Right atrium auricular region (tissue), 2 donors: ENCODE measurements at places on chromosomes 11 and 22.

- DNase-seq = no peak
These were observed 10.7 kb upstream of the POLDIP3 start for GRCh38 chr22:42625416-42625815.

GRCh38 chr11:116715383-116715782 lies 57.4 kb downstream of the BUD13 start:
- DNase-seq = no peak

GRCh38 chr22:43976861-43977795 lies 21.9 kb downstream of the SAMM50 start:
- no peak for DNase-seq

DNA sequence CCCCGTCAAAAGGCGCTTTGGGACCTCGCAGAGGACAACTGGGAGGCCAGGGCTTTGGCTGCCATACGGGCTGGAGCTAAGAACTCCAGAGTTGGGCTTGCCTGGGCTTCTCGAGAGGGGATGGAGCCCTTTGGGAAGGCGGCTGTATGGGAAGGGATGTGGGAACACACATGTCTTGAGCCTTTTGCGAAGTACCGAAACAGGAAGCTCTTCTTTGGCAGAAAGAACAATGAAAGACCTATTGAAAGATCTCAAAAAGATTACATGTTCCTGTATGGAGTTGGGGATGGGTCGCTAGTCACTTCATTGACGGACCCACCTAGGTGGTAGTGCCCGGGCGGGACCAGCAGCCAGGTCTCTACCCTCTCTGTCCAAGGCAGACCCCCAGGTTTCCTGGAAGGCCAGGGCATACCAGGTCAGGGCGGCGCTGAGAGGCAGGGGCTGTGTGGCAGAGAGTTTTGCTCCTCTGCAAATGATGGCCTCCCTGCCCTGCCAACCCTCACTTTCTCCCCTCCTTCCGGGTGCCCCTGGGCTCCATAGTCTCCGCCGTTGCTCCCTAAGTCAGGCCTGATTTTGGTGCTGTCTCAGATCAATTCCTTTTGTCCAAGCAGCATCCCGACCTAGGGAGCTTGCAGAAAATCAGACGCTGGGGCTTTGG lies 1.0 kb downstream of the ST14 start:
- DNase-seq = no peak

GRCh38 chr11:88579466-88579865 lies 241.9 kb upstream of the CTSC start:
- no peak for DNase-seq

GRCh38 chr11:44863231-44863630 lies 87.5 kb downstream of the TP53I11 start:
- no peak for DNase-seq

GRCh38 chr11:50080256-50080655 lies 47.6 kb downstream of the OR4C45 start:
- no peak for DNase-seq

DNA sequence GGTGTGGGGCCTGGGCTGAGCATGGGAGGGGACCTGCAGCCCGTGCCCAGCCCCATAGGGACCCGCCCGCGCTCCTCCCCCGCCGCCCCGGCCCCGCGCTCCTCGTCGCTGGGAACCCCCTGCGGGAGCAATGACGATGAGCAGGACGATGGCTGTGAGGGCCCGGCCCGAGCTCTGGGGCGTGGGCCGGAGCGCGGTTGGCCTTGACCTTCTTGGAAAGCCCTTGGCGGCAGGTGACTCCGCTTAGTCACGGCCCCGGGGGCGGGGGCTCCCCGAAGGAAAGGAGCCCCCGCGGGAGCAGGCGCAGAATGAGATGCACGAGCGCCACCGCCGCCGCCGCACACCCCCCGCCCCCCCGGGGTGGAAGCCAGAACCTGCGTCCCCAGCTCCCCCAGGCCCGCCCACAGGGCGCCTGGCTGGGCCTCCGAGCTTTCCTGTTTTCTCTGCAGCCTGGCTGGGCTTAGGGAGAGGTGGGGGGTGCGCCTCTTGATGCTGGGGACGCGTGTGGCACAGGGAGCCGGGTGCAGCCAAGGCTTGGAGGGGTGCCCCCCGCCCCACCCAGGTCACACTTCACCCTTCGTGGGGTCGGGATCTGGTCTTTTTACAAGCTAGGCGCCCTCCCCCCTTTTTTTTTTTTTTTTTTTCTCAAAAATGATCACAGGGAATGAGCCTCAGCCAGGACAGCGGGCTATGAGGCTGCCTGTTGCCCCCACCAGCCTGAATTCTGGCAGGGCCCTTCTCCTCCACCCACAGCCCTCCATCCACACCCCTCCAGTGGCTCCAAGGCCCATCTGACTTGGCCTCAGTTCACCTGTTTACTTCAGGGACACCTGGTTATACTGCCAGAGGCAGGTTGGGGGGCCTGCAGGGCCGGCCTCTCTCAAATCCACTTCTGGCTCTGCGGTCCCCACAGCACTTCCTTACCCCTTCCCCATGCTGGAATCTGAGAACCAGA lies 17.9 kb downstream of the CRELD2 start:
- peak; percentile 96 for DNase-seq

DNA sequence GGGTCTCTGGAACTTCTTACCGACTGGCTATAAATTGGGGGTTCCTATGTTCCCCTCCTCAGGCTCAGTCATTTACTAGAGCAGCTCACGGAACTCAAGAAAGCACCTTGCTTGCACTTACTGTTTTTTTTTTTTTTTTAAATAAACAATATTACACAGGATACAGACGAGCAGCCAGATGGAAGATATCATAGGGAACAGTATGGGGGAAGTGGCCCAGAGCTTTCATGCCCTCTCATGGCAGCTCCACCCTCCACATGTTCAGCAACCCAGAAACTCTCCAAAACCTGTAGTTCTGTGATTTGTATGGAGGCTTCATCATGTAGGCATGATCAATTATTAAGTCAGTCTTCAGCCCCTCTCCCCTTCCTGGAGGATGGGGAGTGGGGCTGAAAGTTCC lies 7.5 kb downstream of the UVRAG start:
- no peak for DNase-seq

DNA sequence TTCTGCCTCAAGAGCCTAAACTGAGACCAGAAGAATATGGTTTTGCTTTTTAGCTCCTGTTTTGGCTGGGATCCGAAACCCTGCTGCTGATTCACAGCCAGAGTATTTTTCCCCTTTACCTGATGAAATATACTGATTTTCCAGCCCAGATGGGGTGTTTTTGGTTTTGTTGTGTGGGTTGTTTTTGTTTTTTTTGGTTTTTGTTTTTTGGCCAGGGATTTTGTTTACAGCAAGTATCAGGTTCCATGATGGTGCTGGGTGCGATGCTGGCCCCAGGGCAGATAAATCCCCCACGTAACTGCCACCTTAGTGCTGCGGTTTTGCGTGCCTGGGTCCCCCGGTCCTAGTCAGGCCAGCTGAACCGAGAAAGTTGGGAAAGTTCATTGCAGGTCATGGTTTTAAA lies 103.7 kb downstream of the ZBTB16 start:
- DNase-seq = no peak

DNA sequence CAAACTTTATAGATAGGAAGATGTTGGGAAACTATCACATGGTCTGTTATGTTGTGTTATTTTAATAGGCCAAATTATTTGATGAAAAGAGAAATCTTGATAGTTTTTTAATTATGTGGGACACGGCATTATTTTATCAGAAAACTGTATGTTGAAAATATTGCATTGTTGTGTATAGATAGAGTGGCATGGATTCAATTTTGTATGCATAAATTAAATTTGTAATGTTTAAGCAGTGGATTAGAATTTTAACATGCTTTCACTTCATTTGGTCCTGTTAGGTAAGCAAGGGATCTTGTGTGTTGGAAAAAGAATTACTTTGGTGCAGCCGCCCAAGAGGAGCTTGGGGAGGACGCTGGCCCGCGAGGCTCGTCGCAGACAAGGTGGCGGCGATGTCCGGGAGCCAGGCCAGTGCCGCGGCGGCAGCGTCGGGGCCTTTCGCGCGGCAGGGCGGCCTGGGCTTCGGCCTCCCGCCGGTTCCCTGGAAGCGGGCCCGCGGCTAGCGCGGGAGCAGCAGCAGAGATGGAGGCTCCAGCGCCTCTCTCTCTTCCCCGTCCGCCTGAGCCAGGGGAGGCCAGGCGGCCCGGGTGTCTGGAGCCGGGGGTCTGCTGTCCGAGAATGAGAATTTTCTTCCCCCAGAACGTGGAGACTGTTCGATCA lies 82.7 kb downstream of the GGT1 start:
- DNase-seq = no peak

DNA sequence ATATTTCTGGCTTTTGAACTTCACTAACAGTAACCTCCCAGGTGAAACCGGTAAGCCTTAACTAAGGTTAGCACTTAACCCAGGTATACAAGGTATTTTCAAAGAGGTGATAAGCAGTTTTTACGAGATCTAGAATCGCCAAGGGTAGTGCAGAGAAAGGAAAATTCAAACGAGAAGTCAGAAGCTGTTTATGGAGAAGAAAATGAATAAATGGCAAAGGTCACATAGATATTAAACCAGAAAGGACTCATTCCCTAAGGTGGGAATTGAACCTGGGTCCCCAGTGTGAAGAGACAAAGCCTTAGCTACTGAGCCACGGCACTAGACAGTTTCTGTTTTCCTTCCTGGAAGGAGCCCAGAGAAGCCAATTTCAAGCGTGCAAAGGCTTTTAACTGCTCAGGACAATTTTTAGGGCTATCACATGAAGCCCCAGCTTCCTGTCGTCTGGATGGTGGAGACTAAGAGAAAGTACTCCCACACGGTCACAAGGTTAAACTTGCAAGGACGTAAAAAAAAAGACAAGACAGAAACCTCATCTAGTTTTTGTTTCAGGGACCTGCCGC lies 5.7 kb upstream of the C1QTNF6 start:
- DNase-seq = no peak
